A172 (cell line): ENCODE measurements at places on chromosomes 13 and 19. TPM values are rescaled to one million over a fixed set of nuclear protein-coding genes. Genes with fewer than 3 reads are reported as not detected.

Gene CNMD
- not detected in 2 replicates for total RNA-seq

Gene CILP2
- total RNA-seq: 0.02 and 0.05 TPM in 2 replicates

Gene TIMM29
- total RNA-seq: 45.6 and 56.0 TPM in 2 replicates

Gene TMEM143
- total RNA-seq: 1.8 and 2.5 TPM in 2 replicates

Gene DIAPH3
- 25.6 and 27.1 TPM in 2 replicates for total RNA-seq

Gene ACP7
- 0.03 and 0.31 TPM in 2 replicates for total RNA-seq

Gene SIGLEC6
- total RNA-seq: not detected in 2 replicates
